OCI-M1 (cell line): ENCODE measurements at places on chromosomes 3 and 15.

- DNase-seq, result no peak
These were observed 62.2 kb downstream of the PFN2 start for GRCh38 chr3:149908424-149908957.

- no peak for DNase-seq
These were observed 123.0 kb downstream of the ASB7 start for GRCh38 chr15:100725121-100726069.

DNA sequence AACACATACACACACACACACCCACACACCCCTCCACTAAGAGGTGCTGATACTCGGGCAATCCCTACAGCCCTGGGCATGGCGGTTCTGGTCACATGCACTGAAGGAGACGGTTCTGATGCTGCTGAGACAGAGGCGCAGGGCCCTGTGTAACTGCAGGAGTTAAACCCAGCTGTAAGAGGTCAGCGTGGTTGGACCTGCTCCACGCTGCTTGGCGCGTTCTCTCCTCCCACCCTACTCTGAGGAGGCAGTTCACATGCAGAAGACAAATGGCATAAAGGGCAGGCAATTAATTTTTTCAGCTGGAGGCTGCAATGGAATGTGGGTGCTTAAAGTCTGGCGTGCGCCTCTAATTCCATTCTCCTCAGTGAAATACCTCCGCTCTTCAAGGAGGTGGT is 35.2 kb downstream of the GRK7 start:
- no peak for DNase-seq

DNA sequence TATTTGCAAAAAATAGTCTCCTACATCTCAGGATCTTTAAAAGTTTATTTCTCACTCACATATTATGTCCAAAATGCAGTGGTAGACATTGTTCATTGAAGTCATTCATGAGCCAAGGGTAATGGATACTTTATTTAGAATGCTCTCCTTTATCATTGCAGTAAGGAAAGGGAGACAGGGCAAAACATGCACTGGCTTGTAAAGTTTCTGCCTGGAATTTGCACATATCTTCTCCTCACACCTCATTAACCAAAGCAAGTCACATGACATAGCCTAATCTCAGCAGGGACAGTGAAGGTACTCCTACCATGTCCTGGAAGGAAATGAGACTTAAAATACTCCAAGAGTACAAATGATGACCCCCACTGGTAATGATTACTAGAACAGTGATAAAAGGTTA is 333.7 kb upstream of the EPHA3 start:
- no peak for DNase-seq

DNA sequence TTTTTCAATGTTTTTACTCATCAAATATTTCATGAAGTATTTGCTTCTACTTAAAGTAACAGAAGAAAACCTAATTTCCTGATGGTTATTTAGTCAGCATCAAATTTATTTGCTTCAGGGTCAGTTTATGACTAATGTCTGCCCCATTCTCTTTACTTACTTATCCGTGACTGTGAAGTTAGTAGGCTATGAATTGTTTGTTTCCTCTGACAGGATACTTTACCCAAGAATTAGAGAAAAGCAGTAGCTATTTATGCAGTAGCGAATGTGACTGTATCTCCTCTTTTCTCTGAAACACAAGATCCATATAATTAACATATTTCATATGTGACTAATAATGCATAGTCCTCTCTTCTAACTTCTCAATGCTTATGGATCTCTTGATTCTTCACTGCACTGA is 329.9 kb upstream of the ROBO1 start:
- no peak for DNase-seq

GRCh38 chr3:158520433-158520832 is 50.6 kb upstream of the MLF1 start:
- no peak for DNase-seq

- DNase-seq, result peak; percentile 96
These were observed 11.2 kb downstream of the TNFSF10 start for GRCh38 chr3:172511783-172512762.
